Neural crest cell (in vitro differentiated cells): ENCODE measurements at places on chromosomes 16 and 17. TPM values are rescaled to one million over a fixed set of nuclear protein-coding genes. Genes with fewer than 3 reads are reported as not detected.
A peak's percentile ranks its signal among the peaks of the same experiment; 100 is the strongest.

Gene CSF3
- total RNA-seq = not detected in 2 replicates

Gene ITGB3
- total RNA-seq = 0.09 and 0.11 TPM in 2 replicates

Gene PKMYT1
- total RNA-seq = 80.1 and 82.2 TPM in 2 replicates

Gene C16orf54
- total RNA-seq = not detected in 2 replicates

Gene PROCA1
- total RNA-seq = 11.7 and 12.5 TPM in 2 replicates

Gene IGF2BP1
- 536 and 543 TPM in 2 replicates for total RNA-seq

Gene ABCC11
- 0.09 and 0.20 TPM in 2 replicates for total RNA-seq

Gene ITPRIPL2
- total RNA-seq = 20.2 and 21.8 TPM in 2 replicates

Gene TMEM220
- total RNA-seq = 5.0 and 5.1 TPM in 2 replicates

Gene TMEM100
- 0.23 and 0.54 TPM in 2 replicates for total RNA-seq

Gene ARHGDIG
- 2.0 and 3.0 TPM in 2 replicates for total RNA-seq

Gene EPN3
- 0.11 TPM in 1 of 2 replicates, not detected in the other for total RNA-seq

Gene ABCA9
- total RNA-seq = 1.3 and 2.3 TPM in 2 replicates

Gene MYH11
- total RNA-seq = 0.05 and 0.09 TPM in 2 replicates

Gene PIRT
- total RNA-seq = 0.07 and 0.09 TPM in 2 replicates

Gene GJC1
- 143 and 145 TPM in 2 replicates for total RNA-seq

- DNase-seq = no peak
Observed at GRCh38 chr17:50660042-50660886, 25.6 kb downstream of the ABCC3 start.

- DNase-seq = no peak
Observed at GRCh38 chr17:10021272-10021984, 116.4 kb upstream of the RCVRN start.

GRCh38 chr17:16439303-16439791 lies 24.0 kb downstream of the TRPV2 start:
- no peak for DNase-seq

DNA sequence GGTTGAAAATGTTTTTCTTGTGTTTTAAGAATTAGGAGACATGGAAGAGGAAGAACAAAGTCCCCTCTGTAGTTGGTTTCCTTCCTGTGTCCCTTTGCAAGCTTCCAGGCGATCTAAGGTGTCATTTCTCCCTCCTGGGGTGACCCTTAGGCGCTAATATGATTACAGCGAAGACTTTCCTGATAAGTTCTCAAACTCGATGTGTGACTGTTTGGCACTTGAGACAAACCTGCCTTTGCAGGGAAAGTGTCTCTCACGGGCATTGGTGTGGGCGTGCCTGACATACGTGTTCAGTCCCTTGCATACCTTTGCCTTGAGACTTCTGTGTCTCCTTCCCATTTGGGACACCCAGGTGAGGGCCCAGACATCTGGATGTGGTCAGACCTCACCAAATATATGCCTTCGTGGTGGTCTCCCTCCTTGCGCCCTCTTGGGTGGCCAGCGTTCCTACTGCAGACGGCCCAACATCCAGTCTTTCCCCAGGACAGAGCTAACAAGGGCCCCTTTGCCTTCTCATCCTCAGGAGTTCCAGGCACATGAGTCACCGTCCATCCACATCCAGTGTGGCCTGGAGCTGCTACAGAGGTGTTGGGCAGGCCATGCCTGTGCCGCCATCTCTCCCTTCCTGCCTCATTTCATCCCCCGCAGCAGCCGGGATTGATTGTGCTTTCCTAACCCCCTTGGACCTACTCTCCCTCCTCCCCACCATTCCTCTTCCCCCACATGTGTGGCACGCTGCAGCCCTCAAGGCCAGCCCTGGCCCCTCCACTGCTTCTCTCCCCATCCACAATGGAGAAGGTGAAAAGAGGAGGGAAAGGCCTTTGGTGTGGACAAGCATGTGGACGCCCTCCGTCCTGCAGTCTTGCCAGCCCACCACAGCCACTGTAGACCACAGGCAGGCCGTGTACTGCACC lies 3.1 kb upstream of the JPT2 start:
- no peak for DNase-seq

DNA sequence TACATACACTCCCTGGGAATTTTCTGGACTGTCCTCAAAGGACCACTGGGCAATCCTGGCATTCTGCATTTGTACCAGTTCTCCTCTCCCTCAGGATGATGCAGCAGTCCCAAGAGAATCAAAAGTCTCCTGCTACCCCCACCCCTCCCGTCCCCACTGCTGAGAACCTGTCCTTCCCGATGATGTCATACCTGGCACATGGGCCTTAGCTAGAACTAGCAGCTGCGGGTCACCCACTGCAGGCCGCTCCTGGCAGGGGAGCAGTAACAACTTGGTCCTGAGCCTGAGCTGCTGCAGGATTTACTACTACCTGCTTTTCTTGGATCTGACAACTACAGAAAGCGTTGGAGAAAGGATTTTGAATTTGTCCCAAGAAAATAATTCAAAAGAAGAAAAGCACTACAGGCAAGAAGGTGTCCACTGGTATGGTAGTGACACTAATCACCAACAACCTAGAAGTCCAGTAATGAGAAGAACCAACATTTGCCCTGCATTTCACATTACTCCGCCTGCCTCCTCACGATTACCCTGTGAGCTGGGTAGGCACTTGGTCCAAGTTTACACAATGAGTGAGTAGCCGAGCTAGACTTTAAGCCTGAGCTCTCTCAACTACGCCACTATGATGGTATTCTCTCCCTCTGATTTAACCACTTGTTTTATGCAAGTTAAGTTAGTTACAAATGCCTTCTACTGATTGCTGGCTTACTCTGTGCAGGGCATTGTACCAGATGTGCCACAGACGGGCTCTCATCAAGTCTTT lies 55.3 kb upstream of the ETV4 start:
- no peak for DNase-seq

- DNase-seq = no peak
Observed at GRCh38 chr17:29909236-29910003, 20.6 kb downstream of the SSH2 start.

DNA sequence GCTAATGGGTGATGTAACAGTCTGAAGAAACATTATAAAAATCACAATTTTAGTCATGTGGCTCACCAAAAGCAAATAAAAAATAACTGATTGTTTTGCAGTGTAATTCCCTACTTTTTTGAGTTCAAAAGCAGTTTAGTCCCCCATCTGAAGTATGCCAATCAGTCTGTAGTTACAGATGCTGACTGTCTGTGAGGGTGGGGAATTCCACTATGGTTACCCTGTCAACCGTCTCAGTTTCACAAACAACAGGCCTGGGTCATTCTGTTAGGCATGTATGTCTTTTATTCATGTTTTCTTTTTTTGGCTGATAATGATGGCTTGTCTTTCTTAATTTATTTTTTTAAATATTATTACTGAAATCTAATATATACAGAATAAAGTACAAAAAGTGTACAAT lies 69.3 kb downstream of the STXBP4 start:
- no peak for DNase-seq

- DNase-seq = no peak
Observed at GRCh38 chr17:2814481-2815341, 18.5 kb downstream of the RAP1GAP2 start.

GRCh38 chr17:55219459-55219858 lies 45.3 kb upstream of the HLF start:
- DNase-seq = no peak

DNA sequence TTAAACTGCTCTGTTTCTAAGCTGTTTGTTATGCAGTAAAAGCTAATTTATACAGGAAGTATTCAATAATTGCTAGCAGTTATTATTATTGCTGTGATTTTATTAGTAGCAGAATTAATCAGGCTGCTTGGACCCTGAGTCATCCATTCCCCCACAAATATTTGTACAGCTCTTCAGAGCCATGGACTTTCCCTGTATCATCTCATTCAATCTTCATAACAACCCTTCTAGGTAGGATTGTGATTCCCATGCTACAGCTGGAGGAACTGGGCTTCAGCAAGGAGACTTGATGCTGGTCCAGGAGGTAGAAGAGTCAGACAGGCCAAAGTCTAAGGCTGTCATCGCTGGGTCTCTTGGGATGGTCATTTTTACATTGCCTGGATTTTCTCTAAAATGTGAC lies 208.3 kb downstream of the C16orf95 start:
- no peak for DNase-seq

GRCh38 chr17:61504697-61505096 lies 52.5 kb downstream of the TBX4 start:
- DNase-seq = no peak

- no peak for DNase-seq
Observed at GRCh38 chr16:74080311-74080710, 216.3 kb upstream of the PSMD7 start.

GRCh38 chr17:74951680-74952421 lies 16.2 kb downstream of the OTOP3 start:
- no peak for DNase-seq

- DNase-seq = peak; percentile 78
Observed at GRCh38 chr17:46002311-46002972, 3.4 kb downstream of the STH start.

GRCh38 chr16:28011223-28011622 lies 52.3 kb downstream of the GSG1L start:
- no peak for DNase-seq

DNA sequence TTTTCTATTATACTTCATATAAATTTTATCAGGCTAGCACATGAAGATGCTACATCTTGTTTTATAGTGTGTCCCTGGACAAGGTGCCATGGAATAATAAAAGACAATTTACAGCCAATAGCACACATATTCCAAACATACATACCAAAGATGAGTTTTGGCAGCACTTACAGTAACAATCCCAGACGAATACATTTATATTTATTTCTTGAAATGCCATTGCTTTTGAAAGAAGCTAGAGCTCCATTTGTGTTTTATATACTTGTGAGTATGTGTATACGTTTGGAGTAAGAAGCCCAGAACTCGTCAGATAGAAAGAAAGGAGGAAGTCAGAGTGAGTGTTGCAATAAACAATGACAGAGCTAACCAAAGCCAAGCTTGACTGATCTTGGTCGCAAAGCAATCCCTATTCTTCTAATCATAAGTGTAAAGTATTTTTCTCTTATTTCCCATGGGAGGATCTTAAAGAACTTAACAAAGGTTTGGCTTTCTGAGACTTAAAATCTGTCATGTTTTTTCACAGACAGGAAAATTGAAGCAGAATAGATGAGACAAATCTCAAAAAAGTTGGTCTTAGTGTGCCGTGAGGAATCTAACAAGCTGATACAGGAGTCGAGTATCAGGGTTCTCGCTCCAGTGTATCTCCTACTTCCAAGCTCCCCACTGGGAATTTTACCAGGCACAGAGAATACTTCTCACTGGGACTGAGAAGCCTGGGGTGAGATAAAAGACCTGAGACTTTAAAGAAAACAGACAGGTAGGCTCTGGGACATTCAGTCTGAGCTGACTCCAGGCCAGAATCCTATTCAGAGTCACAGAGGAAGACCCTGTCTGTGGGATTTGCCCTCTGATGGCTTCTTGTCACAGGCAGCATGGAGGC lies 175.4 kb downstream of the AATF start:
- no peak for DNase-seq

GRCh38 chr17:40944531-40944930 lies 7.1 kb upstream of the KRT23 start:
- DNase-seq = no peak

- no peak for DNase-seq
Observed at GRCh38 chr16:23225634-23226033, 43.1 kb downstream of the SCNN1G start.

DNA sequence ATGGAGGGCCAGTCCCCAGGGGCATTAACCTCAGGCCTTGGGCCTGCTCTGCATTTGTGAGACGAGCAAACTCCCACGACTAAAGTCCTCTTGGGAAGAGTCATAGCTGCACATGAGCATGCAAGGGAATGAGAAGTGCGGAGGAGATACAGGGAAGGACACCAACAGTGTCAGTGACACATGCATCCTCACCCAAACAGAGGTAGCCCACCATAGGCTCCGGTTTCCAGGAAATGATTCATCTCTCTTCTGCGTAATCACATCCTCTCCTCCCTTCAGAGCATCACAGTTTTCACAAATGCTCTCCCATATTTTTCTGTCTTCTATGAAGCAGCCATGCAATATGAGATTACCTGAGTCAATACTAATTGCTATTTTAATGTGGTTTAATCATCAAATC lies 725.7 kb upstream of the GOT2 start:
- DNase-seq = no peak

- DNase-seq = no peak
Observed at GRCh38 chr17:49890077-49890821, 42.4 kb upstream of the TAC4 start.

DNA sequence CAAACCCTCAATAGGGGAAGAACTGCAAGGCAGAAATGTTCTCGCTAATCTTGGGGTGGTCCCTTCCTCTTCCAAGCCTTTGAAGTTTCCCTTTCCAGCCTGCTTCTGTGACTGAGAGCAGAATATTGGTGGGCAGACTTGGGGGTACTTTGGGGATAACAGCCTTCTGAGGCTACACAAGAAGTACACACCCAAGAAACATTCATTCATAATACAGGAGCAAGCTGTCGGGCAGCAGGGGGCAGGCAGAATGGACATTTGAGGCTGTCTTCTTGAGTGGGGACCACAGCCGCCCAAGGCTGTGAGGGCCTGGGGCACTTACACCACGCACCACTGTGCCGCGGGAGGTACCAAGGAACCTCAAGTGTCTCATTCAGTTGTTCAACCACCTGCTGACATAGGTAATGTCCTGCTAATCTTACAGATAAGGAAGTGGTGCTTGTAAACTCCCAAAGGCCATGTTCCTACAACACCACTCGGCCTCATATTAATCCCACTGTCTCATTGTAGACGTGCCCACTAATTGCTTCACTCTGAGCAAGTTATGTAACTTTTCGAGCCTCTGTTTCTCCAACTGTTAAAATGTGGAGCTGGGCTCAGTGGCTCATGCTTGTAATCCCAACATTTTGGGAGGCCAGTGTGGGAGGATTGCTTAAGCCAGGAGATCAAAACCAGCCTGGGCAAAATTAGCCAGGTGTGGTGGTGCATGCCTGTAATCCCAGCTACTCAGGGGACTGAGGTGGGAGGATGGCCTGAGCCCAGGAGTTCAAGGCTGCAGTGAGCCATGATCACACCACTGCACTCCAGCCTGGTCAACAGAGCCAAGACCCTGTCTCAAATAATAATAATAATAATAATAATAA lies 2.5 kb upstream of the MRPS23 start:
- DNase-seq = no peak

- no peak for DNase-seq
Observed at GRCh38 chr16:29316761-29317183, 89.7 kb downstream of the NPIPB11 start.

- no peak for DNase-seq
Observed at GRCh38 chr17:50256826-50257618, 17.2 kb upstream of the TMEM92 start.

DNA sequence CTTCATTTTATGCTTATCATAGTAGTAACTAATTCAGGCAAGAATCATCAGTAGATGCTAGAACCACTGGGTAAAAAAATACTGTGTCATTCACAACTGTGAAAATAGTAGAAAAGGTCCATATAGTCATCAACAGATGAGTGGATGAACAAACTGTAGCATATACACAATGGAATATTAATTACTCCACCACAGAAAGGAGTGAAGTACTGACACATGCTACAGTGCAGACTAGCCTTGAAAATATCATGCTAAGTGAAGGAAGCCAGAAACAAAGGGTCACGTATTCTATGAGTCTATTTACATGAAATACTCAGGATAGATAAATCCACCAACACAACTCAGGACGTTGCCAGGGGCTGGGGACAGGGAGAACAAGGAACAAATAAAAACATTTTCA lies 13.3 kb downstream of the USP22 start:
- DNase-seq = no peak
